ENCODE measurements at places on chromosomes 16 and 17. TPM values are rescaled to one million over a fixed set of nuclear protein-coding genes. Genes with fewer than 3 reads are reported as not detected.

DNA sequence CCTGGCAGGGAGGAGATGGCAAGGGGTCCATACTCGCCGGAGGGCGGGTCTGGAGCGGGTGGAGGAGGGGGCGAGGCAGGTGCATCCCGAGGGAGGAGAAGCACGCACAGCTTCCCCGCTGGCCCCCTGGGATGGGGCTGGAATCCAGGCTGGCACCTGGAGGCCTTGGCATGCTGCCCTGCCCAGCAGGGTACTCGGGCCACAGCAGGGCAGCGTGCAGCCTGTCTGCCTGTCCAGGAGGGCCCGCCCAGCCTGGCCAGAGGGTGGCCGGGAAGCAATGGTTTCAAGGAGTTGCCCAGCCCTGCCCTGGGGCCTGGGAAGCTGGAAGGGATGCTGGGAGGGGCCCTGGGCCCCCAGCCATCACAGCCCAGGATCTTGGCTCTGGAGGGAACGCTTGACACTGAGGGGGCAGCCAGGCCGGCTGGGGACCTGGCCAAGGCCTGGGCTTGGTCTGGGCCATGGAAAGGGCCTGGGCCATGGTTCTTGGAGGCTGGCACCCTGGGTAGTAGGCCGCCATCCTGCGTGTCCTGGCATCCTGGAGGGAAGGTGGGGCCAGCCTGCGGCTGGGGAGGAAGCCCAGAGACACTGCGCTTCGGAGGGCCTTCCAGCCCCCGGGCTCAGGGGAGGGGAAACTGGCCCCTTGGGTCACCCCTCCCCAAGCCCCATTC is 1.1 kb downstream of the GLIS2 start:
- peaks cover 63% of the 10 kb centered on the region for H3K4me1 ChIP-seq
- H3K36me3 ChIP-seq: no peaks in the 10 kb centered on the region
- no peaks in the 10 kb centered on the region for H3K27me3 ChIP-seq

DNA sequence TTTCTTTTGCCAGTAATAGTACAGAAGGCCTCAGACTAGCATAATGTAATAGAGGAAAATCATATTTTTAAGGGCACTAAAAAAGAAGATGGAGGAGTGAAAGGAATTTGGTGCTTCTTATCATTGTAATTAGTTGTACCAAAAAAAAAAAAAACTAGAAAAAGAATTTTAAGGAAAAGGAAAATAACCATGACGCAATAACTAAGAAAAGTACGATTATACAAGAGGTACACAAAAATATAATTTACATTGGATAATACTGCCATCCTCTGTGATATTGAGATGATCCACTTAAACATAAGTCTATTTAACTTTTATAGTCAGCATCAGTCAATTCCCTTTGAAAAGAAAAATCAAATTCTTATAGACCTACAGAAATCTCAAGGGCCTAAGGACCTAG is 146.7 kb upstream of the IRX5 start:
- no peaks in the 10 kb centered on the region for H3K36me3 ChIP-seq
- H3K27me3 ChIP-seq: no peaks in the 10 kb centered on the region
- no peak for DNase-seq
- no peak overlapping the region for H3K4me3 ChIP-seq
- no peak overlapping the region for H3K27ac ChIP-seq

GRCh38 chr16:65817799-65818198 is 548.7 kb upstream of the CDH5 start:
- no peaks in the 10 kb centered on the region for H3K4me1 ChIP-seq
- no peak for DNase-seq
- no peaks in the 10 kb centered on the region for H3K27me3 ChIP-seq

The ITGB3 gene
- total RNA-seq: 102 TPM

DNA sequence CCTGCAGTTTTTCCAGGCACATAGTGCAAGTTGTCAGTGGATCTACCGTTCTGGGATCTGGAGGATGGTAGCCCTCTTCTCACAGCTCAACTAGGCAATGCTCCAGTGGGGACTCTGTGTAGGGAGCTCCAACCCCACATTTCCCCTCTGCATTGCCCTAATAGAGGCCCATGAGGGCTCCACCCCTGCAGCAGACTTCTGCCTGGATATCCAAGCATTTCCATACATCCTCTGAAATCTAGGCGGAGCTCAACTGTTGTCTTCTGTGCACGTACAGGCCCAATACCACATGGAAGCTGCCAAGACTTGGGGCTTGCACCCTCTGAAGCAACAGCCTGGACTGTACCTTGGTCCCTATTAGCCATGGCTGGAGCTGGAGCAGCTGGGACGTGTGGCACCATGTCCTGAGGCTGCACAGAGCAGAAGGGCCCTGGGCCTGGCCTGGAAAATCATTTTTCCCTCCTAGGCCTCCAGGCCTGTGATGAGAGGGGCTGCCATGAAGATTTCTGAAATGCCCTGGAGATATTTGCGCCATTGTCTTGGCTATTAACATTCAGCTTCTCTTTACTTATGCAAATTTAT is 10.9 kb upstream of the MILR1 start:
- H3K27me3 ChIP-seq: no peaks in the 10 kb centered on the region
- no peak overlapping the region for H3K4me3 ChIP-seq
- H3K27ac ChIP-seq: no peak overlapping the region
- H3K4me1 ChIP-seq: no peaks in the 10 kb centered on the region
- DNase-seq: no peak

- H3K27ac ChIP-seq: no peak overlapping the region
- H3K4me3 ChIP-seq: no peak overlapping the region
- H3K27me3 ChIP-seq: no peaks in the 10 kb centered on the region
- H3K36me3 ChIP-seq: no peaks in the 10 kb centered on the region
These were observed 655 bp upstream of the GPR139 start for GRCh38 chr16:20074099-20074991.

The CRHR1 gene
- not detected for total RNA-seq

The OR3A3 gene
- total RNA-seq: not detected

The NHLRC4 gene
- 0.63 TPM for total RNA-seq

- no peak overlapping the region for H3K27ac ChIP-seq
- H3K4me3 ChIP-seq: no peak overlapping the region
- DNase-seq: peak; percentile 22
- H3K36me3 ChIP-seq: no peaks in the 10 kb centered on the region
These were observed 134.0 kb downstream of the SNX29 start for GRCh38 chr16:12110361-12111107.

GRCh38 chr17:63546308-63547082 is 3.8 kb upstream of the DCAF7 start:
- H3K4me3 ChIP-seq: no peak overlapping the region
- peaks cover 8% of the 10 kb centered on the region for H3K4me1 ChIP-seq
- no peak overlapping the region for H3K27ac ChIP-seq
- no peaks in the 10 kb centered on the region for H3K27me3 ChIP-seq
- H3K36me3 ChIP-seq: no peaks in the 10 kb centered on the region
- DNase-seq: no peak

The SULT1A2 gene
- 3.6 TPM for total RNA-seq

The MT4 gene
- total RNA-seq: not detected

The CACNG1 gene
- not detected for total RNA-seq

The AANAT gene
- total RNA-seq: not detected

DNA sequence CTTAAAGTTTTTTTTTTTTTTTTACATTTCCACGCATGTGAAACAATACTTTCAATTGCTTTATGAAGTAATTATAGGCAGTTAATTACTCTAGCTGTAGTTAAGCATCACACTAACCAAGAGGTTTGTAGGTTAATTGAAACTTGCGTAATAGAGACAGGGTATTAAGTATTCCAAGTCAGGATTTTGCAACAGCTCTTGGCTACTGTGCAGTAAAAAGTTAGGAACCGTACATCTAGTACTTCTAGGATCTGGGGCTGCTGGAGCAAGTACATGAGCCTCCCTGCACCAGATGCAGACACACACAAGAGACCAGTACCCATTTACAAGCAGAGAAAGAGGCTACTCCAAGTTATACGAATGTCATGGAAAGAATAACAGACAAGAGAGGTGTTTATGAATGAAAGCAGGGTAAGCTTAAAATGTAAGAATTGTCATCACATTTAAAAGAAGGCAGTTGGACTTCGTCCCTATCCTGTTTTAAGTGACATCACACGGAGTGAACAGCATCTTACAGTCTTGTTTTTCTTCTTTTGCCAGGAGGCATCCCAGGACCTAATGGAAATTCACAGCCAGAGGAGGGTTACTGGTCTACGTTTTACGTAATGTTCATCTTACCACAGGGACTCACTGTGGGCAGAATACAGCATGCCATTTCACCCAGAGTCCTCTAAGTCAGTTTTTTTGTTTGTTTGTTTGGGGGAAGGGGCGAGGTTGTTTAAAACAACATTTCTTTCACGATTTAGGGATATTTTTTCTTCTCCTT is 379.6 kb upstream of the PSMD7 start:
- H3K36me3 ChIP-seq: no peaks in the 10 kb centered on the region
- H3K4me3 ChIP-seq: no peak overlapping the region
- no peaks in the 10 kb centered on the region for H3K27me3 ChIP-seq

DNA sequence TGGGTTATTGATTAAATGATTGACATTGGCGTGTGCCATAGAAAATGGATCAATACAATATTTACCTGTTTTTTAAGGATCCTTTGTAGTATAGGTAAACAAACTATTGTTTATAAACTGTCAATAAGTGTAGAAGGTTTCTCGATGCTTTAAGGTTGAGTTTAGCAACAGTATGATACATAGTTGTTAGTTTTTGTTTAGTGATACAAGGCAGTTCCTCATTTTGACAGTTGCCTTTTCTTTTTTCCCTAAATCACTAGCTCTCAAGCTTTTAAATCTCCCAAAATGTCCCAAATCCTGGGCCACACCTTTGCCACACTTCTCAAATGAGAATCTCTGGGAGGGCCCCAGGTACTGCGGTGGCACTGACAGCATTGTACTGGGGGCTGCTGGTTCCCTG is 57.3 kb downstream of the EPN2 start:
- no peak overlapping the region for H3K4me3 ChIP-seq
- H3K4me1 ChIP-seq: peaks cover 37% of the 10 kb centered on the region
- no peak for DNase-seq
- H3K36me3 ChIP-seq: no peaks in the 10 kb centered on the region
- no peak overlapping the region for H3K27ac ChIP-seq

The ZNF598 gene
- 34.6 TPM for total RNA-seq

DNA sequence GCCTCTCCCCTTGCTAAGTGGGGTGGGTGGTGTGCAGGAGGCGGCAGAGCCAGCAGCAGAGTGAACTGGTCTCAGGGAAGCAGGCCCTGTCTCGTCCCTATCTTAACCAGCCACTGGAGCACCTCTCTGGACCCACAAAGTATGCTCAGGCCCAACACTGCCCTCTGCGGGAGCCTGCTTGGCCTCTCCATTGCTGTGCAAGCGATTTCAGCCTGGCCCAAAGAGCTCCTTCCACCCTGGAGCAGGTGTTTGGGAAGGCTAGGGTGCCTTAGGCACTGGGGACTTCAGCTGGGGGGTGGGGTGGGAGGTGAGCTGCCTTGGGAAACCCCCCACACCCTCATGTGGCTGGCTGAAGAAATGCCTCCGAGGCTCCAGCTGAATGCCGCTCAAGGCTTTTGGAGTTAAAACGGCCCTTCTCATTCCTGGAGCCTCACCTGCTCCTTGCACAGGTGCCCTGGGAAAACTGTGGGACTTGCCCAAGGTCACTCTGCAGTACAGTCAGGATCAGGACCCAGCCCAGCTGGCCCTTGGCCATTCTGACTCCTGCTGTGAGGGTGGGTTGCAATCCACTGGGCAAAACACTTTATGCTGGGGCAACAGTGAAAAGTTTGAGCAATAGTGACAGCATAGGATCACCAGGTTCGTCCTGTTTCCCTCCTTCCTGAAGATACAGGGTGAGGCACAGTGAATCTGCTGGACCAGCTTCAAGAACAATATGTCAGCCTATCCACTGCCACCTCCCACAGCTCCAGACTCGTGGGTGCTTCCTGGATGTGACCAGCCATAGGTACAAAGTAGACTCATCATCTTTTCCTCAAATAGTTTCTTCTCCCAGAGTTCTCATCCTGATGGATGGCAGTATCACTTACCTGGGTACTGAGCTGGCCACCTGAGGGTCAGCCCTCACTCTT is 5.9 kb upstream of the UBE2O start:
- H3K36me3 ChIP-seq: no peaks in the 10 kb centered on the region
- no peak overlapping the region for H3K4me3 ChIP-seq
- no peaks in the 10 kb centered on the region for H3K4me1 ChIP-seq

DNA sequence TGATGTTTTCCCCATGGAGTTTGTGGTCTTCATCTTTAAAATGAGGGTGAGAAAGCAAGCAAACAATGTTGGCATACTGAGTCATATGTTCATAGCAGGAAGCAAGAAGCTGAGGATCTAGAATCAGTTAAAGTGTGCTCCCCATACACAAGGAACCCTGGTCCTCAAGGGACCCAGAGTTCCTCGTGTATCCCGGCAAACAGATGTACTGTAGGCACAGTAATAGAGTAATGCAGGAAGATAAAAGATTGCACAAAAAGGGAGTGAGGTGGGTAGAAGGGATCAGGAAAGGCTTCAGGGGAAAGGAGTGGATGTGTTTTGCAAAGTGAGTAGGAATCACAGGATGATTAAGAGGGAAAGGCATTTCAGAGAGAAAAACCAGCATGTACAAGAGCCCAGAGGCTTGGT is 412.3 kb upstream of the CDH11 start:
- no peak for DNase-seq
- H3K36me3 ChIP-seq: no peaks in the 10 kb centered on the region
- H3K27me3 ChIP-seq: no peaks in the 10 kb centered on the region
- H3K27ac ChIP-seq: no peak overlapping the region

GRCh38 chr16:72938795-72939164 is 109.1 kb downstream of the ZFHX3 start:
- peak; percentile 93 for DNase-seq
- H3K4me1 ChIP-seq: peaks cover 63% of the 10 kb centered on the region
- H3K4me3 ChIP-seq: no peak overlapping the region
- H3K36me3 ChIP-seq: no peaks in the 10 kb centered on the region
- H3K27ac ChIP-seq: peak overlapping the region; percentile 79
- H3K27me3 ChIP-seq: no peaks in the 10 kb centered on the region

DNA sequence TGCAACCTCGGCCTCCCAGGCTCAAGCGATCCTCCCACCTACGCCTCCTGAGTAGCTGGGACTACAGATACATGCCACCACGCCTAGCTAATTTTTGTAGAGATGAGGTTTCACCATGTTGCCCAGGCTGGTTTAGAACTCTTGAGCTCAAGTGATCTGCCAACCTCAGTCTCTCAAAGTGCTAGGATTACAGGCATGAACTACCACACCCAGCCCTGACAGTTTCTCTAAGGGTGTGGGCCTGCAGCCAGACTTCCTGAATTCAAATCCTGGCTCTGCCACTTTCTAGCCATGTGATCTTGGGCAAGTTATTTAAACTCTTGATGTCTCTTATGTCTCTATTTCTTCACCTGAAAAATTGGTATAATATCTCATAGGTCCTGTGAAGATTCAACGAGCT is 5.6 kb downstream of the CUEDC1 start:
- DNase-seq: peak; percentile 41
- H3K36me3 ChIP-seq: no peaks in the 10 kb centered on the region
- H3K4me3 ChIP-seq: no peak overlapping the region
- peaks cover 77% of the 10 kb centered on the region for H3K4me1 ChIP-seq

The CHST4 gene
- total RNA-seq: not detected

The LPCAT2 gene
- 274 TPM for total RNA-seq

The TMEM219 gene
- total RNA-seq: 137 TPM

DNA sequence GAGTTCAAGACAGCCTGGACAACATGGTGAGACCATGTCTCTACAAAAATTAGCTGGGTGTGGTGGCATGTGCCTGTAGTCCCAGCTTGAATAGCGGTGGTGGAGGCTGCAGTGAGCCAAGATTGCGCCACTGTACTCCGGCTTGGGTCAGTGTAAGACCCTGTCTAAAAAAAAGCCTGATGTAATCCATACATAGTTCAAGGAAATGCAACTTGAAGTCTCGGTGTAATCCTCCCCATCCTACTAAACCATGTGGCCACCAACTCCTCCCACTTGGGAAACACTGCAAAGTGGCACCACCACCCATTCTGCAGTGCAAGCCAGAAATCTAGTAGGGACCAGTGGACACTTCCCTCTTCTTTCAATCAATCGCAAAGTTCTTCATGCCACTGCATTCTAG is 5.4 kb upstream of the KPNB1 start:
- DNase-seq: no peak
- no peak overlapping the region for H3K27ac ChIP-seq
- no peaks in the 10 kb centered on the region for H3K36me3 ChIP-seq
- no peaks in the 10 kb centered on the region for H3K27me3 ChIP-seq
- H3K4me3 ChIP-seq: no peak overlapping the region
